Stimulated activated naive CD4-positive, alpha-beta T cell (primary cell): ENCODE measurements at places on chromosomes 2 and 18.

DNA sequence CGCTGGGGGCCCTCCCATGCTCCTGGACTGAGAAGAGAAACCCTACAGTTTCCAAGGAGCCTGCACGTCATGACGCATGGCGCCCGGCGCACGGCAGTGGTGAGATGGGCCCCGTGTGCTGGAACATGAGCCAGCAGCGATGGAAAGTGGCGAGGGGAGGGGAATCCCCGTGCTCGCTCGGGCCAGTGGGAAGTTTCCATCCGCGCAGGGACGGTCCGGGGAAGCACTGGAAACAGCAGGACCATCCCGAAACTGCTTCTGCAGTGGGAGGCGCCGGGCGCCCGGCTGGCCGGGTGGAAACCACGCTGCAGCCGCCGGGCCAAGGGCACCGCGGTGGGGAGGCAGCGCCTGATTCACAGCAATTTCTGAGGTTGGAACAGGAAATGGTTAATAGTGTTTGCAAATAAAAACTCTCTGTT, 4.9 kb upstream of the PDCD1 start:
- DNase-seq = no peak

DNA sequence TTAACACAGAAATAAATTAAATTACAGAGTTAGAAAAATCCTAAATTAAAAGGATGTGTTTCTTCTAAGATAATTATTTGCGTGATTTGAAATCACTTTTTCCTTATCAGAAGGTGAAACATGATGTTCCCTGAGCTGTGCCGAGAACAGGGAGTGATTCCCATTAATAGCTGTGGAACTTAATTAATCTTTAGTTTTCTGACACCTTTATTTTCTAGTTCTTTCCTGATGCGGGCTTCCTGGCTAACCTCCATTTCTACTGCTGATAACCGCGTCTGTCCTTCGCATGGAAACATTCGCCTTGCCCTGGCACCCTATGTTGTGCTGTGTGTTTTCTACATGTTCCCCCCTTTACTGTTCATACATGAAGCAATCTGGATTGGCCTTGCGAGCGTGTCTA, 172.9 kb downstream of the FAM210A start:
- no peak for DNase-seq

DNA sequence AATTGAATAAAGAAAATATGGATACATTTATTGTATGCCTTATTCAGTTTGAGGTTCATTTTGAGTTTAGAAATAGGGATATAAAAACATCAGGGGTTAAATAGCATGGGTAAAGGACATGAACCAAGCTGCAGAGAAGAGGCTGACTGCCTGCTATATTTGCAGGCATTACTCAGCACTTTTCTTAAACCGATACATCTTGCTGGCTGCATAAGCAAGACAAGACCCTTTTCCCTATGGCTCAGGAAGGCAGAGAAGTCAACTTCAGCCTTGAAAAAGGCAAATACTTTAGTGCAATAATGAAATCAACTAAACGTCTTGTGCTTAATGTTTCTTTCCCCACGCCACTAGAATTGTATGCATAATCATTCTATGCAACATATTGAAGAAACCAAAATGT, 36.4 kb downstream of the SCN1A start:
- no peak for DNase-seq

- no peak for DNase-seq
Observed at GRCh38 chr2:102999958-103000357, 238.1 kb downstream of the TMEM182 start.

GRCh38 chr2:168277276-168277675, 29.9 kb upstream of the STK39 start:
- no peak for DNase-seq

DNA sequence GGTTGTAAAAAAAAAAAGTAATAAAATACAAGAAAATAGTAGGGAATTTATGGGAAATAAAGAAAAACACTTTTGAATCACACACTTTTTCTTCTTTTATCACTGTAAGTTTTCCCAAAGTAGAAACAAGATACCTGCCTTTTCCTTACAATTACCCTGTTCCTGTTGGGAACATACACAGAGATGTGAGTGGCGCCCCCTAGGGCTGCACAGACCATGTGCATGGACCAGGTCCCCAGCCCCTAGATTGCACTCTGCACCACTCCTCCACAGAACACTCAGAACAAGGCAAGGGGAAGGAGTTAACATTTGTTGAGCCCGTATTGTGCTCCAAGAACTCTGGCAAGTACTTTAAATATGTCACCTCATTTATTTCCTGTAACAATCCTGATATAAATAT, 118.7 kb upstream of the NRP2 start:
- DNase-seq = no peak

DNA sequence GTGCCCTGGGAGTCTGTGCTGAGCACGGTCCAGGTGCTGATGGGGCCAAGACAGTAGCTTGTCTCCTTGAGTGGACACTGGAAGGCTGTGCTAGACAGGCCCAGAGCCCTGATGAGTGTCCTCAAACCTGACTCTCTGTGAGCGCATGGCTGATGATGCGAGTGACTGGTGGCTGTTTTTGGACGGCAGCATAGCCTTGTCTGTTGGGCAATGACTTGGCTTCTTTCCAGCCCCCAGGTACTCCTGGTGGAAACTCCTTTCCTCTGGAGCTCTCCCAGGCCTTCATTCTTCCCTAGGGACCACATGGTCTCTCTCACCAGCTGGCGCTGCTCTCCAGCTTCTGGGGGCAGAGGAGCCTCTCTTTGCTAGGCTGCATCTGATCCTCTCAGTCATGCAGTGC, 207.6 kb upstream of the SMIM21 start:
- no peak for DNase-seq

GRCh38 chr2:117519721-117520120, 294.8 kb upstream of the DDX18 start:
- DNase-seq = no peak

GRCh38 chr2:184971546-184972068, 373.3 kb downstream of the ZNF804A start:
- no peak for DNase-seq

GRCh38 chr2:67845621-67846369, 217.0 kb downstream of the C1D start:
- no peak for DNase-seq

- no peak for DNase-seq
Observed at GRCh38 chr2:193891023-193891422, 1696.3 kb upstream of the TMEFF2 start.

GRCh38 chr2:44351088-44351487, 10.2 kb downstream of the PREPL start:
- no peak for DNase-seq

DNA sequence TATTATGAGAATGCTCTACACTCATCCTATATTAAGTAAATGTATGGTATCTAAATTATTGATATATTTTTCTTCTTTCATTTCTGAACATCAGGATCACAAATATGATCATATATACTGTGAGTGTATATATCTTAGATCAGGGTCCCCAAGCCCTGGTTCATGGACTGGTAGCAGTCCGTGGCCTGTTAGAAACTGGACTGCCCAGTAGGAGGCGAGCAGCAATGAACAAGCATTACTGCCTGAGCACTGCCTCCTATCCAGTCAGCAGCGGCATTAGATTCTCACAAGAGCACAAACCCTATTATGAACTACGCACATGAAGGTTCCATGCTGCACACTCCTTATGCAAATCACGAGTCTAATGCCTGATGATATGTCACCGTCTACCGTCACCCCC, 1247.1 kb upstream of the NXPH2 start:
- DNase-seq = no peak

- no peak for DNase-seq
Observed at GRCh38 chr2:188003800-188004199, 287.9 kb upstream of the GULP1 start.
